Muscle of arm (tissue), 14 donors: ENCODE measurements at places on chromosomes 1 and 21. TPM values are rescaled to one million over a fixed set of nuclear protein-coding genes. Genes with fewer than 3 reads are reported as not detected.

DNA sequence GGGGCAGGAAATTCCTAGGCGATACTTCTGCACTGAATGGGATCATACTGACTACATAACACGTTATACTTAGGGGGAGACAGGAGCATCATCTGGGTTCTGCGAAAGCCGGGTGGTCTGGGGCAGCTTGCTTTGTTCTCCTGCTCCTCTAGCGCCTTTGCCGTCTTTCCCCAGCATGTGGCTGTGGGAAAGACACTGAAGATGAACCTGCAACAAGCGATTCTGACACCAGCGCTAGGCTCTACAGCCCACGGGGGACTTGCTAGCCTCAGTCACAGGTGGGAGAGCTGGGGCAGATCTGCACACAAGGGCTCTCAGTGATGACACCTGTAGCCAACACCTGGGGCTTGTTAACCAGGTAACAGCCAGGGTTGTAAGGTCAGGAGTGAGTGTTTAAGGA, 51.8 kb downstream of the CD46 start:
- DNase-seq = no peak

GRCh38 chr1:185645162-185645640, 89.0 kb upstream of the HMCN1 start:
- DNase-seq = no peak

DNA sequence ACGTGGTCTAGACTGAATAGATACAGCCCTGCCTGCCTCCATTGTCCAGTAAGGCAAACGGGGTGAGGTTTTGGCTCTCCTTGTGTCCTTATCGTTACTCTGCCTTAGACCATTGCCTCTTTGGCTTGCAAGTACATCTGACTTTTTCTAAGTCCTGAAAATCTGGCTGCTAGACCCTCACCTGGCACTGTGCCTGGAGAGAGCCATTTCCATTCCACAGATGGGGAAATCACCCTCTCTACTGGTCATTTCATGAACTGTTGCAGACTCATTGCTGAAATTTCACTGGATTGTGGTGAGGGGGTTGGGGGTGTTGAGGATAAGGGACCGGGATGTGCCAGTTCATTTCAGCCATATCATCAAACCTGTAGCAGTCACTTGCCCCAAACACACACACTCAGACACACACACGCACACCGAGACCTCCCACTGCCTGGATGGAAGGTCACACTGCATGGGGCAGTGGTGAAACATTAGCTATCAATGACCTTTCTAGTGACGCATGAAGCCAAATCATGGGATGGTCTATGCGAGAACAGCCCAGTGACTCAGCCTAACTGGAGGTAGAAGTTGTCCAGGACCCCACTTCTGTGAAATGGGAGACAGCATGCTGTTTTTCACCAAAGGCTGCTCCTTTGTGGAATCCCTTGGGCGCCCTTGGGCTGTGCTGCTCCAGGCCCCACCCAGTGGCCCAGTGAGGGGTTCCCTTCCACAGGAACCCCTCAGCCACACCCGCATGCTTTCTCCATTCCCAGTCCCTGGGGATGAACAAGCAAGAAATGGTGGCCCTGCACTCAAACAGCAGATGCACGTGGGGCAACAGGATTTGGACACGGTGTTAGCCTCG, 34.9 kb upstream of the VASH2 start:
- DNase-seq = peak; percentile 91

GRCh38 chr21:24785033-24785432, 822.2 kb downstream of the MRPL39 start:
- DNase-seq = no peak

GRCh38 chr1:206451134-206451686, 19.1 kb upstream of the IKBKE start:
- peak; percentile 54 for DNase-seq

DNA sequence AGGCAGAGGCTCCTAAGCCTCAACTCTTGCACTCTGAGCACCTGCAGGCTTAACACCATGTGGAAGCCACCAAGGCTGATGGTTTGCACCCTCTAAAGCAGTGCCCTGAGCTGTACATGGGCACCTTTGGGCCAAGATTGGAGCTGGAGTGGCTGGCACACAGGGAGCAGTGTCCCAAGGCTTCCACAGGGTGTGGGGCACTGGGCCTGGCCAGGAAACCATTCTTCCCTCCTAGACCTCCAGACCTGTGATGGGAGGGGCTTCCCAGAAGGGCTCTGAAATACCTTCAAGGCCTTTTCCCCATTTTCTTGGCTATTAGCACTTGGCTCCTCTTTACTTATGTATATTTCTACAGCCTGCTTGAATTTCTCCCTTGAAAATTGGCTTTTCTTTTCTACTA, 67.9 kb upstream of the PPM1J start:
- DNase-seq = no peak

- DNase-seq = no peak
Observed at GRCh38 chr1:210024996-210025395, 87.0 kb downstream of the SYT14 start.

- peak; percentile 30 for DNase-seq
Observed at GRCh38 chr1:231421546-231421970, 529 bp downstream of the EGLN1 start.

DNA sequence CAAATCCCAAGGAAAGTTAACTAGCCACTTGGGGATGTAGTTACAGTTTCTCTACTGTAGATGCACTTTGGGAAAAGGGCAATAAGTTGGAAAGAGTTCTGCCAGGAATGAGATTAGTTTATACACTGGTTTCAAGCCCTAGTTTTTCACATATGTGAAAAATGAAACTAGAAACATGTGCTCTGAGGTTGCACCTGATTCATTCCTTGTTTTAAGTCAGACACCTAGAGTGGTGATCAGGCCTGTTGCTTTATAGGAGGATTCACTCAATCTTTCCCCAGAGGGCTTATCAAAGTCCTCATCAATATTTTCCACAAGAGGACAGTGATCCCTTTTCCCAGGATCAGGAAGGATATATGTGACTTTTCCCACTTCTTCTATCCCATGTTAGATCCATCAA, 515.9 kb upstream of the PKN2 start:
- DNase-seq = no peak

GRCh38 chr1:158200527-158200926, 19.8 kb downstream of the CD1D start:
- DNase-seq = no peak

- DNase-seq = no peak
Observed at GRCh38 chr1:172686143-172686542, 27.2 kb downstream of the FASLG start.

- no peak for DNase-seq
Observed at GRCh38 chr1:235931171-235931738, 64.5 kb upstream of the LYST start.

- no peak for DNase-seq
Observed at GRCh38 chr21:25441835-25442234, 165.4 kb downstream of the MRPL39 start.

DNA sequence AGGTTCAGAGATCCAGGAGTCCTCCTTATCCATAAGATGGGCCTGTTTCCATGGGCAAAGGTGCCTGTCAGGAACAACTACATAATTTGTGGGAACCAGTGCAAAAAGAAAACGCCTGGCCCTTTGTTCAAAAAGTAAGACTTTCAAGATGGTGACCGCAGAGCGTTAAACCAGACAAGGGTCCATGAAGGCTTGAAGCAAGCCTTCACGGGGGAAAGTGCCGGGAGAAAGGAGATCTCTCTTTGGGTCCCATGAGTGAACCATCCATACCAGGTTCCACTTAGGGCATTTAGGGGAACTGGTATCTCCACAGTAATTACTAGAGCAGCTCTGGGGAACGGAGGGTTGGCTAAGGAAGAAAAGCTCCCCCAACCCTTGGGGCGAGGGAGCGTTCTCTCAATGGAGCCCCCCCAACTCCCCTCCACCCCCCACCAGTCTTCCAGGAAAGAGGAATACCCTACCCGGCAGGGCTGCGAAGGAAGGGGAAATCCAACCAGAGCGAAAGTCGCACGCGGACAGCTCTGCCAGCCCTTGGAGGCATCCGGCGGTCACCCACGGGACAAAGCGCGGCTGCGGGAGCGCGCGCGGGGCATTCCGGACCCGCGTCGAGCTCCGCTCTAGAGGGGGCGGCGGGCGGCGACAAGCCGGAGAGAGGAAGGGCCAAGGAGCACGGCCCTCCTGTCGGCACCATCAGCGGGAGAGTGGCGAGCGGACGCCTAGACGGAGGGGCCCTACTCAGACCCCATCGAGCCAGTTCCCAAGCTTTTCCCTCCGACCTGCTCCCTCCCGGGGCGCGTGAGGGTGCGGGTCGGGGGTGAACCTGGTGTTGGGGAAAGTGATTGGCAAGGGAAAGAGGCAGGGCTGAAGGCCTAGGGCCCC, 687 bp upstream of the RASSF5 start:
- no peak for DNase-seq

DNA sequence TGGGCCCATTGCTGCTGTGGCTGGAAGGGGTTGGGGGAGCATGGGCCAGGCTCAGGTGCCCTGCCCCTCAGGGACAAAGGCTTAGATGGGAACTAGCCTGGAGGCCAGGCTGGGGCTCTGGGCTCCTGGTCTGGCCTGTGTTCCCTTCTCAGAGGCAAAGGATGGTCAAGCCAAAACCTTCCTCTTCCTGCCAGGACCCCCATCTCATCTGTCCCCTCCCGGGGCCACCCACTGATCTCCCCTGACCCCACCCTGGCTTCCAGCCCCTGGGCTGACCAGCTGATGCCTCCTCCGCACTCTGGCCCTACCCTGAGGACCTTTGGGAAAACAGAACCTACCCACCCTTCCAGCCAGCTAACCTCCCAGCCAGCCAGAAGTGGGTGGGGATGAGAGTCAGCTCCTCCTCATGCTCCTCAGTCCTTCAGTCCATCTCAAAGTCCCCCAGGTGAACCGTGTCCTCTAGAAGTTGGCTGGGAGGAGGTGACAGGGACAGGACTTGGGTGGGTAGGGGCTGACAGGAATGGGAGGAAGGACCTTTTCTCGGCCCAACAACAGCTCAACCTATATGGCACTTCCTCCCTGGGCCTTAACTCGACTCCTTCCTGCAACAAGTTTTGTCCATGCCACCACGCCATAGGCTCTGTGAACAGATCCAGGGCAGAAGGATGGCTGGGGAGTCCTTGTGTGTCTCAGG, 7.5 kb downstream of the PEAR1 start:
- no peak for DNase-seq

DNA sequence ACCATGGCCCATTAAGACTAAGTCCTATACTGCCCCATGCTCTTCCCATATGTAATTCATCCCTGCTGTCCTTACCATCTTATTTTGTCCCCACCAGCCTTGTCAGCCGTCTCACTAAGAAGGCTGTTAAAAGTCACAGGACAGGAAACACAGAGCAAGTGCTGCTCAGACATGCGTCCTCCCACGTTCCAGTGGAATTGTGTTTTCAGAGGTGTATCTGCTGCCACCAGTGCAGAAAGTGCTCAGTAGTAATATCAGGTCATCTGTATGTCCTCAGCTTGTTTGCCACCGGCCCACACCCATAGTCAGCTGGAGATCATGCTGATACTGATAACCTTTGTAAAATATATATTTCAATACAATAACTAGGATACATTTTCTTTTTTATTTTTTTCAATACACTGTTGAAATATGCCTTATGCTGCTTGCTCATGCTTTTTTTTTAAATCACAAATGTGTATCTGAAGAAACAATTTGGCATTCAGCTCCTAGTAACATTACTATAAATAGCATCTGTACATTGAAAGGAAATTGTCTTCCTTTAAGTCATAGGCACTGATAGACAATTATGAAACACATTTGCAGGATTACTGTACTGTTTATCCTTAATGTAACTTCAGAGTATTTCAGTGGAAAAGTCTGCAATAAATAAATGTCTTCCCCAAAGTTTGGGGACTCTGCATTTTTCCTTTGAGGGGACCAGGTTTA, 156.9 kb downstream of the EDEM3 start:
- no peak for DNase-seq

GRCh38 chr1:43419627-43420425, 30.1 kb downstream of the SZT2 start:
- DNase-seq = no peak

DNA sequence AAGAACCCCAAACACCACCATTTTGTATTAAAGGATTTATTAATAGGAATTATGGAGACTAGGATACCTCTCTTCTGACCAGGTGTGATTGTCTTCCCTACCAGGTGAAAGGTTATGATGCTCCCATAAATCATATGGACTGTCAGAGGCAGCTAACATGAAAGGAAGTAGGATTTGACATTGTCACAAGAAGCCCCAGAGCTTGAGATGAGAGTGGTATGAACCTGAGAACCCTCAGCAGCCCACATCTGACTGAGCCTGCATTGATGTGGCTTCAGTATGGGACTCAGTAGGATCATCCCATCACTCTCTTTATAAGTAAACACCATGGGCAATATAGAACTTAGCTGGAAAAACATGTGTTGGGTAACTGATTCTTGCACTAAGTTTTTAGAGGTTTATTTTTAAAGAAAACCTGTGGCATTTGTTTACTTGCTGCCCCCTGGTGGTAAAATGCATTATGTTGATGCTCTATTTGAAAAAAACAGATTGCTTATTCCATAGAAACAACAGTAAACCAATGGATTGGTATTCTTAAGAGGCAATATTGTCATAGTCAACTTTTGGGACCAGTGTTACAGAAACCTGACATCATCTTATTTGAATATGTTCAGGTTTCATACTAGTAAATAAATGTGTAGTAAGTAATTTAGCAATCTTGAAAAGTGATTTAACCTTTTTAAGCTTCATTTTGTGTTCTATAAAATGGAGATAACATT, 16.6 kb upstream of the CACYBP start:
- no peak for DNase-seq

DNA sequence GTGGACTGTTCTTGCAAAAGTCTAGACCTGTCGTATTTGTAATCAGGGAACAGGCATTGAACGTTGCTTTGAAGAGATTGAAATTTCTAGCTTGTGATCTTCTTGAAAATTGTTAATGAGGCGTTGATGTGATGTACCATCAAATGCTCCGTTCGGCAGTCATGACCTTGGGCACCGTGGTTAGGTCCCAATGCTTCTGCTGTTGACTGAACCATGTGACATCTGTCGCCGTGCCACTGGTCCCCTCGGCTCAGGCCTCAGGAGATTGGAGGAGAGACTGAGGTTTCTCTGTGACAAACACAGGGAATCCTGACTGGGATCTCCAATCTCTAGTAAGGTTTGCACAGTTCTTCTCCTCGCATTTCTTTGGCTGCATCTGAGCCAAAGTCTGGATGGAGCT, 18.1 kb upstream of the KCNAB2 start:
- DNase-seq = no peak

DNA sequence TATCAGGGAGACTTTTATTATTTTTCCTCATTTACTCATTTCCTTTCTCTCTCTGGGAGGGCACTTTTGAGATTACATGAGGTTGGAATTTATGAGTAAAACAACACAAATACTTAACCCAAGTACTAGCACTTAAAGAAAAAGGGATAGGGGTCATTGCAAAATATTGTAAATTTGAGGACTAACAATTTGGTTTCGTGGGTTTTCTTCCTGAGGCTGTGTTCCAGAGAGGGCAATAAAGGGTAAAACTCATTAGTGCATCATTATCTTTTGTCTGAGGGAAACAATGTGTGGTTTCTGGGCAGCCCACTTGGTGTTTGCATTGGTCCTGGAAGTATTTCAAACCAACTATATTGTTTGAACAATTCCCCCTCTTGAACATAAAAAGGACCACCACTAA, 96.5 kb downstream of the GREM2 start:
- no peak for DNase-seq

OR10Z1 gene
- polyA plus RNA-seq = 0.16 TPM

IBA57 gene
- polyA plus RNA-seq = 4.4 TPM

SDHB gene
- polyA plus RNA-seq = 113 TPM

MTF1 gene
- polyA plus RNA-seq = not detected

LRRC39 gene
- polyA plus RNA-seq = 293 TPM

MTHFR gene
- 22.3 TPM for polyA plus RNA-seq

LRRC53 gene
- polyA plus RNA-seq = not detected

LCE1B gene
- not detected for polyA plus RNA-seq

AKR7A3 gene
- polyA plus RNA-seq = 0.64 TPM
